ENCODE measurements at places on chromosomes 12 and 14.

DNA sequence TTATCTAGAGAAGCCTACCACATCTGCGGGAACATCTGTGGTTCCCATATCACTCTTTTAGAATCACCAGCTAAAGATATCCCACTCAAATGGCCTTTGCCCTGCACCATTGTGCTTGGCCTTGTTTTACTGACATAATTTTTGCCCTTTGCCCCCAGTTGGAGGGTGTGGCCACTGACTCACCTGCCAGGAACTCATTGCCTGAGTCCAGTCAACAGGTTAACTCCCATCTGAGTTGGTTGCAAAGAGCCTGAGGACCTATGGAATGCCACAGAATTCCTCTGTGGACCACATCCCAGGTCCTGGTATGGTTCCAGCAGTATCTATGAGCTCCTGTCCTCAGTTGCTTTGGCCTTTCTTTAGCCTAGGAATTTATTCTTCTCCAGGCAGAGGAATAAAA, 55.7 kb upstream of the PTGR2 start:
- no peak for DNase-seq

- DNase-seq, result no peak
Measured at GRCh38 chr12:40110586-40110985, 4.7 kb upstream of the SLC2A13 start.

- DNase-seq, result no peak
Measured at GRCh38 chr12:48815126-48816110, 2.9 kb upstream of the CACNB3 start.

GRCh38 chr12:39646963-39647362, 27.4 kb upstream of the ABCD2 start:
- DNase-seq, result no peak

- no peak for DNase-seq
Measured at GRCh38 chr14:91400696-91401095, 16.9 kb downstream of the CCDC88C start.
